NCI-H187 (cell line): ENCODE measurements at places on chromosomes 4 and X.

DNA sequence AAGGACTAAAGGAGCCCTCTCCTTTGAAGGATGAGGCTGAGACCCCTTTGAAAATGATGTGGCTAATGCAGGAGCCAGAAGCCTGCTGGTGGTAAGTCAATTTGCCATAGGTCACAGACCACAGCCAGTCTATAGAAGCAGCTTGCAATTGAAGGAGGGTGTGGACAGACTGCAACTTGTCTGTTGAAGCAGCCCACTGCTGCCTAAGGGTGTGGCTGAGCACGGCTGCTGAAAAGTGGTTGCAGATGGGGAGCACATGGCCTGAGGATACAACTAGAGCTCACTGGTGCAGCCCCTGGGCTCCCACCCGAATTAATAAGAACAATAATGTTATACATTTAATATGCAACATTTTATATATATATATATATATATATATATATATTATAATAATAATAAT lies 11.4 kb upstream of the EXOC1L start:
- DNase-seq: no peak

- no peak for DNase-seq
Observed at GRCh38 chr4:45750721-45751120, 373.1 kb downstream of the GABRG1 start.

GRCh38 chr4:26132858-26133257 lies 188.0 kb upstream of the RBPJ start:
- DNase-seq: no peak

DNA sequence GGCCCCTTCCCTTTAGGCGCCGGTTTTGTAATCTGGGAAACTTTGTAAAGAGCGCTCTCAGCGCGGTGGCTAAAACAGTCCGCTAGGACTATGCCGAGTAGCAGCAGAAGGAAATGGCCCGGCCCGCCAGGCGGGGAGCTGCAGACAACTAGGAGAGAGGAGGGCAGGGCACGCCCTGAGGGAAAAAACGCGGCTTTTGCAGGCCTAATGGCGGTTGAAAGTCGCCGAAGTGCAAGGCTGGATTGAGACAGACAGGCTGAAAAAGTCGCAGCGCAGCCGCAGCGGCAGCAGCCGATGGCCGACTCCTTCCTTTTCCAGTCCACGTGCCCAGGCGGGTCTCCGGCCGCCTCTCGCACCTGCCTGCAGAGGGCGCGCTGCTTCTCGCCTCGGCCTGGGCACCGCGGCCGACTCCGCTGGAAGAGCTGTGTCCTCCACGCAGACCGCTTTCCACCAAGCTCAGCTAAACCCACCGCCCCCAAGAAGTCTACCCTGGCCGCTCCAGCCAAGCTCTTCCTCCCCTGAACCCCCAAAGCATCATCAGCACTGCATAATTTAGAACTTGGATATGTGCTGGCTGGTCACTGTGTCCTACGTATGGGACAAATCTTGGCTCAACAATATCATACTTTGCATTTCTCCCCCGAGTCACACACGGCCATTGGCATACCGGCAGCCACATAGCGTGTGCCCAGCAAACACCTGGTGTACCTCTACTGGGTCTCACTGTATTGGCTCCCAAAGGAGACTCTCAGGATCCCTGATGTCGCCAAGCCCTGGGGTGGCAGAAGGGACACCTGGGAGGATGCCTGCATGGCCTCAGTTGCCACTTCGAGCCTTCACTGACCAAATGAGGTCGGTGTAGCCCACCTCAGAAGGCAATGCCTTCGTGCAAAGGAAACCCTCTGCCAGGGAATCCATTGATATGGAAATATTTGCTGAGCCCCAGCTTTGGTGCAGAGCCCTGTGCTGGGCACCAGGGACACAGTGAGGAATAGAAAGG lies 14.5 kb downstream of the SLC25A5 start:
- DNase-seq: peak; percentile 7

DNA sequence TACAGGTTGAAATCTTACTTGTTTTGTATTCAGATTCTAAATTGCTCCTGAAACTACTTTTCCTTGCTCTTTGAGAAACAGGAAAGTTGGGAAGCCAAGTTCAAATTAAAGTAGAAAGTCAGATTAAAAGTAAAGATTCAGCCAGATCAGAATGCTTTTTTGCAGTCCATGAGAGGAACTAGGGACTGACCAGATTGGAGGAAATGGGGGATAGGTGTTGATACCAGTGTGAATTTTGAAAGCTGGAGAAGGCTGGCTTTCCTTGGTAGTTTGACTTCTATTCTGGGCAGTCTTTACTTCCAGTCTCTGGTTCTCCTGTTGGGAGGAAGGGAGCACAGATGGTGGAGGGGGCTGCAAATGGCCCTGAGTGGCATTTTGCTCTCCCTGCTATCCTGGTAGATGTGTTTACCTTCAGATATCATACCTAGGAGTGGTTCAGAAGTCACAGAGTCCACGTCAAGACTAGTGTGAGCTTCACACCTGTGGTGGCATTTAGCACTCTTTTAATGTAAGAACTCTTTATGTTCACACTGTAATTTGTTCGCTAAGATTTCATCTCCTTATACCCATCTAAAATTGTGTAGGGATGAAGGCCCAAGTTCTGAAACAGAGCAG lies 68.8 kb downstream of the FNIP2 start:
- DNase-seq: no peak

- DNase-seq: no peak
Observed at GRCh38 chrX:86121916-86122315, 26.3 kb upstream of the DACH2 start.

DNA sequence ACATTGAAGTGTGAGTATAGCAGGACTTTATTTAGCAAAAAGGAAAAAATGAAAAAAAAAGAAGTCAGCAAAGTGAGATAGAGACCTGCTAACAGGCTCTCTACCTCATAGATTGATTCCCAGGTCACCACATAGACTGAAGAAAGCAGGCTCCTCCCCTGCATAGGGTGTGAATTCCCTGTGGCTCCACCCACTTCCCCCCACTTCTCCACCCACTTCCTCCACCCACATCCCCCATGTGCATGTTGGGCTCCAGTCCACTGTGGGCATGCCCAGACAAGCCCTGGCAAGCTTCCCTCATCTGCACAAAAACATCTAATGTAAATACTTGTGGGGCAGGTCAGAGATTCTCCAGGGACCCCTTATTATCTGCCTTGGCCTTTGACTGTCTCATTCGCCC lies 97.8 kb downstream of the TMEM47 start:
- DNase-seq: no peak
